ENCODE measurements at places on chromosomes 3 and 15.

DNA sequence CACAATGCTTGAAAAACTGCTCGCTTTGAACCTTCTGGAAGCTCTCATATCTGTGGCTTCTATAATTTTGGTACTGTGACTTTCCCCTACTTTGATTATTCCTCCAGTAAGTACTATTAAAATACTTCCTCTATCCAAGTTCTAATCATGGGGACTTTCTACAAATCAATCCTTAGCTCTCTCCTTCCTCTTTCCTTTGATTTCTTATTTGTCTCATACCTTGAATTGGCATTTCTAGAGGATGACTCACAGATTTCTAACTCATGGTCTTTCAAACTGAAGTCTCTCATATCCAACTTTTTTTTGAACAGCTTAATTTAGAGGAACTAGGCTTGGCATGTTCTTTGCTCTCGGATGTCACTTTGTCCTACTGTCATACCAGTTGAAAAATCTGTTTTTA lies 241.8 kb downstream of the TBC1D5 start:
- no peak for DNase-seq

DNA sequence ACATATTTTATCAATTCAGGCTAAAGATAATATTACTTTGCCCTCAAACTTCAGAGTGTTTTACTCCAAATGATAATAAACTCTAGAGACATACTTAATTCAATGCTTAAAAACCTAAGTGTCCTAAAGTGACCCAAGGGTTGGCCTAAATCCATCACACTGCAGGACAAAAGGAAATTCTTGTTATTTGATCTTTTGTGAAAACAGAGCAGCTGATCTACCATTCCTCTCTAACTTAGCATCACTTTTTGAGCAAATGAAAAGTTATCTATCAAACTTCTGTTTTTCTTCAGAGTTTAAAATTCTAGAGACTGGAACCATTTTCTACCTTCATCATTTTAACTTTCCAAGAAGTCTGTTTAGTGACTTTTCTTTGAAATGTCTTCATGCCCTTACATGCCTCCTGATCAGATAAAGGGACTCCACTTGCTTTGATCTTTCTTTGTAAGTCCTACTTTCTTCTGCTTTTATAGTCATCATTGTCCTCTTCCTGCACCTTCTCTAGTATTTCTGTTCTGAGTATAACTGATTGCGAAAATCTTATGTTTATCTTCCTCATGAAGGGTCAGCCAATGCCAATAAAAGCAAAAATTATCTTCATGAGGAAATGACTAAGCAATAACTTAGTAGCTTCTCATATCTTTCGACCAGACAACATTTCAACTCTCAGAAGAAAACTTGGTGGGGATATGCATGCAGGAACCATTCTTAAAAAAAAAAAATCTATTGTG lies 378.7 kb upstream of the TGFBR2 start:
- no peak for DNase-seq

- DNase-seq = no peak
Observed at GRCh38 chr15:42494998-42495360, 455 bp upstream of the SNAP23 start.

- no peak for DNase-seq
Observed at GRCh38 chr3:41111011-41111410, 88.3 kb upstream of the CTNNB1 start.

DNA sequence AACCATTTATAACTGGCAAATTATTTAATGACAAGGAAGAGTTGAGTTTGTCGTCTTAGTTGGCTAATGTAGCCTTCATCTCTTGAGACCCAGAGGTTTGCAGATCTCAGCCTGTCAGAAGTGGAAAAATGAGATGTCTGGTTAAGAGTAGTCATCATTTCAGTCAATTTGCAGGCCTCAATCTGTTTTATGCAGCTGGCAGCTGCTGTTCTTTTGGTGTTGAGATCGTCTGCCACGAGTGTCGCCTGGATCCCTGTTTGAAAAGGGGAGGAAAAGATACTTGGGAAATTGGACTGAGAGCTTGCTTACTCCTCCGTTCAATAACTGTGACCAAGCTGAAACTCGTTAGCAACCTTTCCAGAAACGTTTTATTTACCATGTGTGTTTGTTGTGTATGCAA lies 2.3 kb downstream of the PHLDB2 start:
- DNase-seq = no peak

DNA sequence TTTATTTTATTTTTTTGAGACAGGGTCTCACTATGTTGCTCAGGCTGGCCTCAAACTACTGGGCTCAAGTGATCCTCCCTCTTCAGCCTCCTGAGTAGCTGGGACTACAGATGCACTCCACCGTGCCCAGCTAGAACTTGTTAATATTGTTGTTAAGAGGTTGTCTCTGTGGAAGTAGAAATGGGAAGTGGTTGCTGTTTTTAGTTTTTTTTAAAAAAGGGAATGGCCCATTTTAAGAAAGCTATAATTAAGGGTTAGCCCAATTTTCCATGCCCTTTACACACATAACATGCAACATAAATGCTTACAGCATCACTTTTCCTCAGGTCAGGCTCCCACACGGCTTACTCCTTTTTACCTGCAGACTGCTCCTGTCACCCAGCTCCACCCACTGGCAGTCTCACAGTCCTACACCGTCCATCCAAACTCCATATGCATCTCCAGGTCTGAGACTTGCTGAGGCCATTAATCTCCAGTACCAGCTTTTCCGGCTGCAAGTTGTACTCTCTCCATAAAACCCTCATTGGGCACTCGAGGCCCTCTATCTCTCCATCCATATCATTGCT lies 19.8 kb downstream of the MORC1 start:
- no peak for DNase-seq

DNA sequence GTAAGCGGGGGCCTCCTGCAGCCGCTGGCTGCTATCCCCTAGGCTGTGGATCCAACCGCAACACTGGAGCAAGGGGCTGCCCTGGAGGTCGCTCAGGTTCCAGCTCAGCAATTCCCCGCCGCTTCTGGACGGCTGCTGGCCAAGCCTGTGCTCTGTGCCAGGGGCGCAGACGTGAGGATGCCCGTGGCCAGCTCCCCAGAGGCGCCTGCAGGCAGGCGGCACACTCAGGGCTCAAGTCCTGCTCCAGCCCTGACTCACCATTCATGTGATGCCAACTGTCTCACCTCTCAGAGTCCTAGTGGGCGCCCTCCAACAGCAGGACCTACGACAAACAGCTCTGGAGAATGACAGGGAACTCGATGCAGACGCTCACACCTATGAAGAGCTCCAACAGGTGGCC lies 31.6 kb downstream of the KLHL25 start:
- DNase-seq = no peak

GRCh38 chr3:179299999-179300613 lies 22.7 kb upstream of the ZNF639 start:
- no peak for DNase-seq

DNA sequence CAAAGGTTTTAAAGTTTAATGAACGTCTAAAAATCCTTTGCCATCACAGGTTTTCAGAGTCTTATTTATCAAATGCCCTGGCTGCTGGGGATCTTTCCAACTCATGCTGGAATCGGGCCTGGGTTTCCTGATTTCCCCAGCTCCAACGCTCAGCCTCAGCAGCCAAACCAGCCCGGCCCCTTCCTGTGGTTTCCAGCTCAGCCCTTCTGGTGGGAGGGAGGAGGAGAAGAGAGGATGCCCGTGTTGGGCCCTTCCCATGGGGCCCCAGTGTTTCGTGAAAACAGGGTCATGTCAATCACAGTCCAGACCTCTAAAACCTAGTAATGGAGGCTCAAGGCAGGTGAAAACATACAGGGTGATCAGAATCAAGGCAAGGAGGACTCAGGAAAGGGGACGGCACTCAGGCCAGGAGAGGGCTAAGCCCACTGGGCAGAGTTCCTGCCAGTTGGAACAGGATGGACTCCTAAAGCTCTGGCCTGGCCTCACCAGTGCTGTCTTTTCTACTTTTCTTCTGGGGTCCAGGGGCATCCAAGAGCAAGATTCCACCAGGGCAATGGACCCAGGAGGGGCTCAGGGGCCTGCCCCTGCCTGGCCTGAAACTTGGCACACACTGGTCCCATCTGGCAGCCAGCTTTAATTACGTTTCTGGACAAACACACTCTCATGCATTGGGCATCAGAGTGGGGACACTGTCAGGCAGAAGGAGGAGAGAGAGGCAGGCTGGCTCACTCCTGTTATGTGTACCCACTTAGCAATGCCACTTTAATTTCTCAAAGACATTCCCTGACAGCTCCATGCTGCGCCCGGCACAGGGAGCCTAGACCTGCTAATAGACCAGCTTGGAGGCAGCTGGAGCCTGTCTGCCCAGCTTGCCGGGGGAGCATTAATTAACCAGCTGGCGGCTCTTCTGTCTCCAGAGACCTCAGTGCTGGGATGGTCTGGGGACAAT lies 194.6 kb downstream of the FAM43A start:
- no peak for DNase-seq

GRCh38 chr3:30606301-30607031 lies at the start of gene TGFBR2:
Gene TGFBR2 (plus strand): TSS chr3:30606601. CDS start chr3:30606884, 283 bp downstream.
- peak; percentile 81 for DNase-seq

GRCh38 chr15:90376789-90377188 lies 11.3 kb upstream of the IQGAP1 start:
- DNase-seq = no peak

DNA sequence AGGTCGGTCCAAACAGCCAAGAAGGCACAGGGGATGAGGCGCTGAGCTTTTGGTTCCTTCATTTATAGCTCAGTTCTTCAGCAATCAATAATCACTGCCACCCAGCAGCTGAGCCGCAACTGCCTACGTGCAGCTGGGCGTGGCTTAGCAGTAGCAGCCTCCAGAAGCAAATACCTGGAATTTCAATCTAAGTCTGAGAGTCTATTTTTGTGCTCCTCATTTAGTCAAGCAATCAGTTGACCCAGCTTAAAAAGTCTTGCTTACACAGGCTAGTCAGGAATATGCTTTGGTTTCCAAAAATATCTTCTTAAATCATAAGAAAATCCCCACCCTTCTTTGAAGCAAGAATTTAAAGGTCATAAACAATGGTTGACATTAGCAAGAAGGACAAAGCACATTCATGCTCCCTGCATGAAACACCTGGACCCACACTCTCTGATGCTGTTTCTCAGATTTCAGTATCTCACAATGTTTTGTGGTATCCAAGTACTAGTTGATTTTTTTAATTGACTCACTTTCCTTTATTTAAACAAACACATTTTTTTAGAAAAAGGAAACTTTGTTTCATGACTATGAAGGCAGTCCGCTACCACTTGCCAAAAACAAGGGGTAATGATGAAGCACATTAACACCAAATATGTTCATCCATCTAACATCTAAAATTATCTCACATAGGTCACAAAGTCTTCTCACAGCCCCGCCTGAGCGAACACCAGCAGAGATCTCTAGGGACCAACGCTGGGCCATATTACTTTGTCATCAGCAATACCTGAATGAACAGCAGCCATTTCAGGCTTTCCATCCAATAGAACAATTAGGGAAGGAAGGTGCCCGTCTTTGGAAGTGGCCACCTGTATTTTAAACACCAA lies 106.1 kb downstream of the OXNAD1 start:
- DNase-seq = no peak

GRCh38 chr15:90071220-90071807 lies 31.0 kb downstream of the IDH2 start:
- DNase-seq = peak; percentile 71

- DNase-seq = no peak
Observed at GRCh38 chr3:32366638-32367397, 24.8 kb upstream of the CMTM7 start.

DNA sequence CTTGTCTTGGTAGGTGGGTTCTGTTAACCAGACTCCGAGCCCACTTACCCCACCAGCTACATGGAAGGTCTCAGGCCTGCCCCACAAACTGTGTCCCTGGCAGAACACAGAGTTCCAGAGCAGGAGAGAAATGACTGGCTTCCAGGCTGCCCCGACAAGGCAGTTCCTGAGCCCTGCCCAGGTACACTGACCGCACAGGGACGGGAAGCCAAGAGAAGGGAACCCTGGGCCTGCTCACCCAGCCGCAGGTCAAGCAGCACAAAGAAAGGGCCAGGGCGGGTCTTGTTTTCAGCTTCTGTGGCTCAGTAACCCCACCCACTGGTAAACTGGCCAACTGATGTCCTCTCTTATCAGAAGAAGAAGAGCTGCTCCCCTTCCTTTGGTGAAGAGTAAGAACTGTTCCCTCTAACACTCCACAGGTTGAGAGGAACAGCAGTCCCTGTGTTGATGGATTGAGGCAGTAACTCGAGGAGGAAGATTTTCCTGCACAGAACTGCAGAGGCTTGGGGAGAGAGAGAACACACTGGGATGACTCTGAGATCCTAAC lies 68.4 kb downstream of the CRTC3 start:
- DNase-seq = no peak

GRCh38 chr3:128783774-128784173 lies 57.8 kb downstream of the RAB7A start:
- no peak for DNase-seq

DNA sequence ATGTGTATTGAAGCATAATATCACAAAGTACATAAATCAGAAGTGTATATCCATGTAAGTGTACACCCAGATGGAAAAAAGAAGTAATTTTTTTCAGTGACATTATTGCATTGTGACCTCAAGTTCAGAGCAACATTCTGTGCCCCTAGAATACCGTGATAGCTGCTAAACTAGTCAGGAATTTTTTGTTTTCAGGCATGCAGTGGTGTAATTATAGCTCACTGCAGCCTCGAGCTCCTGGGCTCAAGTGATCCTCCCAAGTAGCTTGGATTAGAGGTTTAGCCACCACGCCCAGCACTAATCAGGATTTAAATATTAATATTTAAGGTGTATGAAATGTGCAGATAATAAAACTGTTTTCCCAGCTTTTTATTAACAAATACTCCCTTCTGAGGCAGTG lies 25.5 kb downstream of the SEC62 start:
- no peak for DNase-seq

GRCh38 chr15:74525945-74526344 lies 15.1 kb upstream of the ARID3B start:
- DNase-seq = no peak

GRCh38 chr15:88454867-88455810 lies 12.0 kb downstream of the MRPL46 start:
- no peak for DNase-seq

GRCh38 chr15:99504823-99505551 lies 60.8 kb upstream of the MEF2A start:
- no peak for DNase-seq

GRCh38 chr15:89016549-89017041 lies 71.7 kb upstream of the ABHD2 start:
- no peak for DNase-seq

GRCh38 chr3:130895690-130896488 lies 2.0 kb downstream of the ATP2C1 start:
- DNase-seq = no peak

DNA sequence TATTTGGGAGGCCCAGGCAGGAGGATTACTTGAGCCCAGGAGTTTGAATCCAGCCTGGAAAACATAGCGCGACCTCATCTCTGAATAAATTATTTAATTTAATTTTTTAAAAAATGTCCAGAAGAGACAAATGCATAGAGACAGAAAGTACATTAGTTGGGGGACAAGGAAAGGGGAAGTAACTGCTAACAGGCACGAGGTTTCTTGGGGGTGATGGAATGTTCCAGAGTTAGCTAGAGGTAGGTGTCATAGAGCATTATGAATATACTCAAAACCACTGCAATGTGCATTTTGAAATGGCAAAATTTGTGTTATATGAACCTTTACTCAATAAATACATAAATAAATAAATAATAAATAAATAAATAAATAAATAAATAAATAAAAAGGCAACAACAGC lies 31.7 kb upstream of the CYP11A1 start:
- DNase-seq = no peak
